ENCODE measurements at places on chromosomes 4 and X.
A peak's percentile ranks its signal among the peaks of the same experiment; 100 is the strongest.

DNA sequence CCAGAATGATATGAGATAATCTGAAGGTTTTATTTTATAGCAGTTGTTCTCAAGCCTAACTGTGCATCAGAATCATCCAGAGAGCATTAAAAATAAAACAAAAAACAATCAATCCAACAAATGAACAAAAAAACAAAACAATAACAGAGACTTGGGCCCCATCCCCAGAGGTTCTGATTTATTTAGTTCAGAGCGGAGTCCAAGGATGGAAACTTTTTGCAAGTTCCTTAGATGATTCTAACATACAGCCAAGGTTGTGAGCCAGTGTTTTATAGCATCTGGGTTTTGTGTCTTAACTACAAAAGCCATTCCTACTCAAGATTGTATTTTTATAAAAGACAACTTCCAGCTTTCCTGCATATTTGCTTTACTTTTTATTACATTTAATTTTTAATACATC is 59.4 kb upstream of the GRPR start:
- DNase-seq, result no peak

- no peak for DNase-seq
Measured at GRCh38 chr4:155974476-155974749, 20.7 kb upstream of the CTSO start.

DNA sequence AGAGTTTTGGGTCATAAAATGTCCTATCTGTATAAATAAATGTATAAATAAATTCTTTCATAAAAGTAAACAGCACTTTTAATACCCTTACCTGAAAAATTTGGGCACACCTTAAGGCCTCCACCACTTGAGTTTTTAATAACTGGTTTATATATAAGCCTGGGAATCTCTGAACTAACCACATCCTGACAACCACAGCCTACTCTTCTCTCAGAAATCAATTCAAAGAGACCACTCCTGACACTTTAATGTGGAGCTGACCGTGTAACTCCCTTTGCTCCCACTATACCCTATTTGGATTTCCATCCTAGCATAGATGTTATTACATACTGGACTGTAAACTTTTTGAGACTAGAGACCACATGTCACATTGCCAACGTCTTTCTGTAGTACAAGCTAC is 3.5 kb downstream of the FBXL5 start:
- no peak for DNase-seq

- DNase-seq, result peak; percentile 45
Measured at GRCh38 chr4:147825451-147826287, 93.8 kb downstream of the ARHGAP10 start.

GRCh38 chrX:116499780-116500179 is 37.0 kb upstream of the CT83 start:
- peak; percentile 52 for DNase-seq

DNA sequence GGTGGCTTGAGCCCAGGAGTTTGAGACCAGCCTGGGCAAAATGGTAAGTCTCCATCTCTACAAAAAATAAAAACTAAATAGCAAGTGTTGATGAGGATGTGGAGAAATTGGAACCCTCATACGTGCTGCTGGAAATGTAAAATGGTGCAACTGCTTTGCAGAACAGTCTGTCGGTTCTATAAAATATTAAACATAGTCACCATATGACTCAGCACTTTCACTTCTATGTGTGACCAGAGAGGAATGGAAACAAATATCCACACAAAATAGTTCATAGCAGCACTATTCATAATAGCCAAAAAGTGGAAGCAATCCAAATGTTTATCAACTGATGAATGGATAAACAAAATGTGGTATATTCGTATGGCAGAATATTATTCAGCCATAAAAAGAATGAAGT is 60.8 kb upstream of the FMR1 start:
- DNase-seq, result no peak

GRCh38 chr4:84597450-84597849 is 14.5 kb downstream of the CDS1 start:
- no peak for DNase-seq

DNA sequence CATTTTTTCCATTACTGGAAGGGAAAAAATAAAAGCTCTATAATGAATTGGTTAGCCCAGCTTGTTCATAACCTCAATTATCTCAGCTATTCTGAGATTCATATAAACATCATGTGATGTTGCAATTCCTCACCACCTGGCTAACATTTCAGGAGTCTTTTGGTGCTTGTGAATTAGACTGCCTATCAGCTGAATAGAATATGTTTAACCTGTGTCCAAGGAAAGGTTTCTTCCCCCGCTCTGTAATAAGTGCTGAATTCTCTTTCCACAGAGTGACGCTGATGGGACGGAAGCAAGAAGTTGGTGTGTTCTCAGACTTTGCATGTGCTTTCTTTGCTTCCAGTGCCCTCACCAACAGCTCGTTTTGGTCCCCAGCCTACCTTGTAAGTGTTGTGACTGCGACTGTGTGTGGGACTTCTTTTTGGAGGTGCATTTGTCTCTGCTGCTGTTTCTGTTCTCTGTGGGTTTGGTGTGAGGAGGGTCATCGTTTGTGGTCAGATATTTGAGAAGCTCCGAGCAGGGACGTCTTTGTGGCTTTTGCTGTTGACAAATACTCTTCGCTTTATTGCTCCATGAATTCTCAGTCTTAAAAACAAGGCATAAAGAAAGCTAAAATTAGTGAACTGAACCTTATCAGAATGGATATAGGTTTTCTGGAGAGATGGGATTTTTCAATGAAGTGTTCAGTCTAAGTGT is 61.7 kb downstream of the PPARGC1A start:
- DNase-seq, result no peak

GRCh38 chrX:789096-789495 is 158.5 kb downstream of the SHOX start:
- no peak for DNase-seq

GRCh38 chrX:150694738-150695410 is 1.7 kb downstream of the MTMR1 start:
- DNase-seq, result no peak

GRCh38 chrX:119880076-119880475 is 8.4 kb downstream of the NDUFA1 start:
- DNase-seq, result no peak

DNA sequence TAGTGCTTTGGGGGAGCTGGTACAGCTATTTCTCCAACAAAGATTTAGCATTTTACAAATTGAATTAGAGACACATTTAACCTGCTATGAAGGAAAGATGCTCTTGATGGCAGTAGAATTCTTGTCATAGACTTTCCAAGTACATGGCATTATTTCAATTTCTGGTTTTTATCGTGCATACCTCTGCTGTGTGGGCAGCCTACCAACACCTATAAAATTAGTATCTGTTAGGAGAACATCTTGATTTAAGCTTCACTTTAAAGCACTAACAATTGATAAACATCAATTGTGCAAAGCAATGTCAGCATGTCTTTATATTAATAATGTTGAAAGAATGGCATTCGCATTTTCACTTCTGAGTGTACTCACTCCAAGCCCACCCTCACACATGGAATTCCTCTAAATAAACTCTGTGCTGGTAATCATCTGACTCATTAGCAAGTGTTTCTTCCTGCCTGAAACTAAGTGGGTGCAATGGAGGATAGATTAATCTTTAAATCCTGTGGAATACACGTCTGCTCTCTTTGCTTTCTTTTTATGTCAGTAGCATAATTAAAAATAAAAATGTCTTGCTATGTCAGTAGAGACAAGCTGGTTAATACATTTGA is 279.8 kb upstream of the MAGEB18 start:
- DNase-seq, result peak; percentile 59

DNA sequence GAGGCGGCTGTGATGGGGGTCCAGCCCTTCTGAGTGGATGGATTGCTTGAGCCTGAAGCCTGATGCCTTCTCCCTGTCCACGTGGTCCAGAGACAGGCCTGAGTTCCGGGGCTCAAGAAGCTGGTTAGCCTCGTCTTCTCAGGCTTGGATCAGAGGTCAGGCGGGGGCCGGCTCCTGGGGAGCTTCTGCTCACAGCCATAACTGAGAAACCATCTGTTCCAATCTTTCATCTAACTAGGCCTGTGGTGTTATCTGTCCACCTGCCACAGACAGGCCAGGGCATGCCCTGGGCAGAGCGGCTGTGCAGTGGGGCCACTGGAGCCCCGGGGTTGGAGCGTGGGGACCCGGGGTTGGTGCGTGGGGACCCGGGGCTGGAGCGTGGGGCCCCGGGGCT is 63.1 kb downstream of the SORCS2 start:
- DNase-seq, result no peak

- DNase-seq, result peak; percentile 66
Measured at GRCh38 chr4:125283707-125284279, 31.0 kb upstream of the FAT4 start.

DNA sequence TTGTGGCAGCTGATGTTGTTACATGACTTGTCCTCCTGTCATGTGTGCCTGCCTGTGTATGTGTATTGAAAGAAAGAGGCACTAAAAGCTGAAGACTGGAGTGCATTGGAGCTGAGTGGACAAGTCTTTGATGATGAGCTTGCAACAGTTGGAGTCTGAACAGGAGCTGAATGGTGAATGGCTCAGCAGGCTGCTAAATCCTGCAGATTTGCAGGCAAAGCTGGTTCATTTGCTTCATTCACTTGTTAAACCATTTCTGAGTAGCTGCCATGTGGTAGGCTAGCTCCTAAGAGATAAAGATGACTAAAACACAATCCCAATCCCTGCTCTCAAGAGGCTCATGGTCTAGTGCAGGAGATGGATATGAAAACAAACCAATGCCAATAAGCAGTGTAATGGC is 217.3 kb downstream of the CHRDL1 start:
- DNase-seq, result no peak

GRCh38 chrX:148337873-148338272 is 162.5 kb upstream of the AFF2 start:
- no peak for DNase-seq

DNA sequence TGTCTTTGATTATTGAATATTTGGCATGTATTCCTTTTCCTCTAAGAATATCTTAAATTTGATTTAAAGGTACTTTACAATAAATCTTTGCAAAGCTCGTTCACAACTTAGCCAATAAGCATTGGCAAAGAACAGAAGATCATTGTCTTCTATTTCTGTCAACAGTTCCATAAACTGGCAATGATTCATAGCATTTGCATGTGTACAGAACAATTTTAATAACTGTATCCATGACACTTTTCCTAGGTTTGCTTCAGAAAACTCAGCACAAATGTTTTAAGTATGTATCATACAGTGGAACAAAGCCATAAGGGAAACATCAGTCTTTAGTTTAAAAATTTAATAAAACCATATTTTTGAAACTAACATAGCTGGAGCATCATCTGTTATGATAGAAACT is 462.7 kb upstream of the RPS6KA3 start:
- peak; percentile 60 for DNase-seq

- no peak for DNase-seq
Measured at GRCh38 chr4:11532138-11532537, 103.4 kb upstream of the HS3ST1 start.

GRCh38 chrX:46169808-46170207 is 375.4 kb downstream of the ZNF674 start:
- no peak for DNase-seq

DNA sequence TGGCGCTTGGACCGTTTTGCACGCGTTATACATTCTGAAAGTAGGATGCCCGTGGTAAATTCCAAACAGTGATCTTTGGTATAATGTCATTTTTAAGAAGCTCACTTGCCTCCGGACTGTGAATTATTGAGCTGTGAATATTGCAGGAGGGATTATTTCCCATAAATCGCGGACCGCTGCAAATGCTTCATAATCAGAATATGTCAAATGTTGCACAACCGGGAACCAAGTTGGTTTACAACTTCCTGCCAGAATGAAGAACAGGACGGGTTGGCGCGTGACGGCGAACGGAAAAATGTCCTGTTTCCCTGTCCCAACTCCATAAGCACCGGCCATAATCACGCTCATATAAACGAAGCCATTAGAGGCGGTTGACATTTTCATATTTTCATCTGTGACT is 67.6 kb downstream of the SHOX start:
- no peak for DNase-seq

- DNase-seq, result peak; percentile 1
Measured at GRCh38 chrX:111743316-111743715, 62.3 kb downstream of the ALG13 start.

- no peak for DNase-seq
Measured at GRCh38 chrX:15838017-15838416, 16.6 kb downstream of the AP1S2 start.

DNA sequence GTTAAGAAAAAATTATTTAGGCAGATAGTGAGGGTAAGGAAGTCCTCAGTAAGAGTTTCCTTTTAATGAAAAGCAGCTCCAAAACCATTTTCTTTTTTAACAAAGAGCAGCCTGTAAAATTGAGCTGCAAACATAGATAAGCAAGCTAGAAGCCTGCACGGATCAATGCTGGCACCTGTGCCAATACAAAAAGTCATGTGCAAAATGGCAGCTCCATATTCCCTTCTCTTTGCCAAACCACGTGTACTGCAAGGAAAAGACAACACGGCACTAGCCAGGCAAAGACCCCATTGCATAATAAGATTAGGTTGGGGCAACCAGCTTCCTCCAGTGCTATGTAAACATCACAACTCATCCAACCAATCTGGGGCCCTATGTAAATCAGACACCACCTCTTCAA is 268.4 kb upstream of the INTU start:
- no peak for DNase-seq

- no peak for DNase-seq
Measured at GRCh38 chr4:6322761-6323566, 53.3 kb downstream of the WFS1 start.

DNA sequence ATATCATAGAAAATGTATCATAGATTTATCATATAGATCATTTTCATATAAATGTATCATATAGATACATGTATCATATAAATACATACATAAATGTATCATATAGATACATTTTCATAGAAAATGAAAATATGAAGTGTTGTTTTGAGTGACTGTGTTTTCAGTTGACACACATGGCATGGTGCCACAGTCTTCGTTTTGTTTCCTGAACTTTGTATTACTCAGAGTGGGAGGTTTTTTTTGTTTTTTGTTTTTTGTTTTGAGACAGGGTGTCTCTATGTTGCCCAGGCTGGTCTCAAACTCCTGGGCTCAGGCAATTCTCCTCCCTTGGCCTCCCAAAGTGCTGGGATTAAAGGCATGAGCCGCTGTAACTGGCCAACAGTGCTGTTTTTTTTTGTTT is 3.9 kb downstream of the RBM10 start:
- peak; percentile 43 for DNase-seq

DNA sequence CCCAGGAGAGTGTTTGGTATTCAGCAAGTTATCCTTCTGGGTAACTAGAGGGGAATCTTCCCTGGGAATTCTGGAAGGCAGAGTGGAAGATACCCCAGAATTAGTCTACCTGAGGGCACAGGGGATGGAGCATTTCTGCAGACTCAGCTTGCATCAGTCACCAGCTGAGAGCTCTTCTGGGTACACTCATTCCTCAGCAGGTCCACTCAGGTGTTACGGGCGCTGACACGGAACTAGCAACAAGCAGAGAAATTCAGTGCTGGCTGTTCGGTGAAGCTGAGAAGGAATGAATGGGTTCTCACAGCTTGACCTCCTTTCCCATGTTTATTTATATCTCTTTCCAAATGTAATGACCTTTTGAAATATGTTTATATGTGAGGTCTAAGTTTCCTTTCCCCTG is 106.0 kb upstream of the PNPLA4 start:
- DNase-seq, result no peak

DNA sequence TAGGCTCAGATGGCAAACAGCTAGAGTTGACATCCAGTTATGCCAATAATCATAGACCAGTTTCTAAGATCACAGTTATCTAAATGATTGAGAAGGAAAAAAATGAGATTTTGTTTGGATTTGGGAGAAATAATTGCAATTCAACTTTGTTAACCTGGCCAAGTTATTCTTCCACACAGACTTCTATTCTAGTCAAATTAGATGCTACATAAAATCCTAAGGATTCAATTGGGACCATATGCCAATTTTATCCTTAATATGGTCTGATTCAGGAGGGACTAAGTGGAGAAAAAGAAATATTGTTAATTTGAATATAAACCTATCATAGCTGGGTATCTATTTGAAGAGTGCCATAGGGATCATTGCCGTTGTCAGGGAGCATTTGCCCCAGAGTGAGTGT is 178.3 kb upstream of the SLC7A11 start:
- no peak for DNase-seq

All from cardiac fibroblast (primary cell).